ENCODE measurements at places on chromosomes 16 and 17.

DNA sequence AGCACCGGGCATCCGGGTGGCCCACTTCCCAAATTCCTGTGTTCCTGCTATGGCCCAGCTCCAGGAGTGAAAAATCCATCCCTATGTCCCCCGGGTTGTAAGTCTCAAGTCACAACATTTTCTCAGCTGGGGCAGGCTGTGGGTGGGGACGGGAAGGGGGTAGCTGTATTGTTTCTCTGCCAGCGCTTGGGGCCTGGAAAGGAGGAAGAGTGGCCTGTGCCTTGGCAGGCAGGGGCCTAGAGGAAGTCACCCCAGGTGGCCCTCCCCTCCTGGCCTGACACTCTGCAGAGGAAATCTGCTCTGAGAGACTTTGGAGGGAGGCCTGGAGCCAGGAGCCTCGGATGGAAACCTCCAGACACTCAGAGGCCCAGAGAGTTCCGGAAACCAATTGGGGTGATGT lies 10.6 kb upstream of the SCN4A start:
- no peak for DNase-seq

- DNase-seq = no peak
These were observed 7.6 kb downstream of the ABCA6 start for GRCh38 chr17:69134112-69134511.

GRCh38 chr17:4974115-4974670 lies 6.6 kb upstream of the SPAG7 start:
- no peak for DNase-seq

- DNase-seq = no peak
These were observed 161.0 kb downstream of the C16orf95 start for GRCh38 chr16:87156195-87156594.

- DNase-seq = no peak
These were observed 3.6 kb upstream of the LHX1 start for GRCh38 chr17:36933512-36934143.

DNA sequence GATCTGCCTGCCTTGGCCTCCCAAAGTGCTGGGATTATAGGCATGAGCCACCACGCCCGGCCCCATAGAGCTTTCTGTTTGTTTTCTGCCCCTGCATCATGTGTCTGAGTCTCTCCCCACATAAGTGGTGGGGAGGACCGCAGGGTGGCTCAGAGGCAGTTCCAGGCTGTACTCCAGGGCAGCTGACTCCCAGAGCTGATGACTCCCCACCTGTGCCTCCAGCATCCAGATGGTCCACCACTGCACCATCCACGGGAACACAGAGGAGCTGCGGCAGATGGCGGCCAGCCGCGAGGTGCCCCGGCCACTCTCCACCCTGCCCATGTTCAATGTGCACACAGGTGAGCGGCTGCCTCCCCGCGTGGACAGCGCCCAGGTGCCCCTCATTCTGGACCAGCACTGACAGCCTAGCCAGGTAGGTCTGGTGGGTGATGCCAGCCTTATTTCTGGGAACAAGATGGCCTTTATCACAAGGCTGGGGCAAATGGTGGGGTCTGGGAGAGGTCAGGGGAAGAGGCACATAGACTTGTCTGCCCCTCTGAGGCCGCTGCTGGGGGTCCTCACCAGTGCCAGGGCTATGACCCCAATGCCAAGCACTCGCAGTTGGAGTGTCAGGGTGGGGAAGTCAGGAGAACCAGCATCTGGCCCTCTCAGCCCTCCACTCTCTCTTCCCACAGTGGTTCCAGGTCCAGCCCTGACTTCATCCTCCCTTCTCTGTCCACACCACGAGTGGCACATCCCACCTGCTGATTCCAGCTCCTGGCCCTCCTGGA lies 9.4 kb downstream of the SGCA start:
- no peak for DNase-seq

DNA sequence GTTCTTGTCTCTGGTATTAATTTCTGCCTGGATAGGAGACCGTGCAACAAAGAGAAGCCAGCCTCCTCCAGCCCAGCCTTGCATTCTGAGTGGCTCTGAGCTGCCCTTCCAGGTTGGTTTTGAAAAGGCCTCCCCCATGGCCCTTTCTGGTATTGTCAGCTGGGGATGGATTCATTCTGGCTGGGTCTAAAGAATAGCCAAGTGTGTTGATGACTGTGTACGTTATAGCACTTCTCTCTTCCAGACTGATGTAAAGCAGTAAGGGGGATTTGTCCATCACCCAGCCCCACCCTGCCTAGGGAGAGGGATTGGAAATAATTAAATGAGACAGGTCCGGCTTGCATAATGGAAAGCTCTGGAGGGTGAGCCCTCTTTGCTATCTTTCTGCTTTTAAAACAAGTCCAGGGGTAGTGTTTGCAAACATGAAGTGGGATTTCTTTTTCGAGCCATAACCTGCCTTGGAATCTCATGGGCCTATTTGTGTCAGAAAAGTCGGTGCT lies 146.4 kb downstream of the MSI2 start:
- no peak for DNase-seq

DNA sequence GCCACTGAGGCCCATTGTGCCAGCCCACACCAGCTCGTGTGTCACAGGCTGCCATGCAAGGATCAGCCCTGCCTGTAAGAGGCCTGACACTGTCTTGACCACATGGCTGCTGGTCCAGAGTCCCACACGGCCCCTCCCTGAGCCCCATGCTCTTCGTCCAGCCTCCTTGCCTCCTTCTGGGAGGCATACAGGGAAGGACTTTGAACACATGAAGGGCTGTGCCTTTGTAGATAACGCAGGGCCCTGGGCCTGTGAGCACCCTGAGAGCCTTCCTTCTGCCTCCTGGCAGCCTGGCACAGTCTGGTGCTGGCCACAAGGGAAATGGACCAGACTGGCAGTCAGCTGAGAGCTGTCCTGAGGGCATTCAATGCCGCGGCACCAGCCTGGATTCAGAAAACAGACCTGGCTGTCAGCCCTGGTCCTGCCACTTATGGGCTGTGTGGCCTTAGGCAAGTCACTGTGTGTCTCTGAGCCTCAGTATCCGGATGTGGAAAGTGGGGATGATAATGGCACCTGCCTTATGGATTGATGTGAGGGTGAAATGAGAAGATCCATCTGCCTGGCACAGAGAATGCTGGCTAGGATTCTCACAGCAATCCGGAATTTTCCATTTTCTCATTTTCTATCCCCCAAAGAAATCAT lies 19.2 kb upstream of the SPNS2 start:
- no peak for DNase-seq

GRCh38 chr16:61926766-61927165 lies 109.5 kb downstream of the CDH8 start:
- no peak for DNase-seq

GRCh38 chr16:5036228-5037156 lies 2.8 kb upstream of the NAGPA start:
- no peak for DNase-seq

- no peak for DNase-seq
These were observed 54.2 kb downstream of the SREBF1 start for GRCh38 chr17:17782523-17783115.

DNA sequence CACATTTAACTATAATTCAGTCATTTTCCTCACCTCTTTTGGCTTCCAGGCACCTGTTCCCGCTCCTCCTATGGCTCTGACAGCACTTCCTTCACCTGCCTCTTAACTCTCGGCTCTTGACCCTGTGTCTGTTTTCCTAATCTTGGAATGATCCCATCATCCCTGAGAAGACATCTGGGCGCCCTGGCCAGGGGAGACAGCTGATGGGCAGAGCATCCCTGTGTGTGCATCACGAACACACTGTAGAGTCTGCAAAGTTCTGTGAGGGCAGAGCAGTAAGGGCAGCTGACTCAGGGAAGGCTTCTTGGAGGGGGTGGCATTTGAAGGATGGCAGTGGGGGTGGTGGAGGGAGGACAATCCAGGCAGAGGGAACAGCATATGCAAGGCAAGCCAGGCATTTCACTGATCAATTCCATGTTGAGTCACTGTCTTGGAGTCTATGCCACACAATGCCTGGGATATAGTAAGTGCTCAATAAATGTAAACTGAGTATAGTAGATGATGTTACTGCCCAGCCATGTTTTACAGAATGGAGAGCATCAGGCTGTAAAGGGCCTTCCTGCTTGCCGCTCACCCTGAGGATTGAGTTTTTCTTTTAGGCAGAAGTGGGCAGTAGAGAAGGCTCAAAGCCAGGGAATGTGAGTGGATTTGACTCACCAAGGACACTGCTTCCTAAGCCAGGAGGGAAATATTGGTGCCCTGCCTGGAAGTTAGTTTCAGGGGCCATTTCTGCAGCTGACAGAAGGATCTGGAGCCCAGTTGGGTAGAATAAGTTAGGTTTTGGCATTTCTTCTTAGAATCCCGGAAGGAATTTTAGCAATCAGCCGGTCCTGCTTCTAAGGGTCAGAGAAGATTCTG lies 5.8 kb upstream of the RAB11FIP4 start:
- DNase-seq = no peak

- DNase-seq = no peak
These were observed 120.2 kb downstream of the METRNL start for GRCh38 chr17:83199500-83200201.

DNA sequence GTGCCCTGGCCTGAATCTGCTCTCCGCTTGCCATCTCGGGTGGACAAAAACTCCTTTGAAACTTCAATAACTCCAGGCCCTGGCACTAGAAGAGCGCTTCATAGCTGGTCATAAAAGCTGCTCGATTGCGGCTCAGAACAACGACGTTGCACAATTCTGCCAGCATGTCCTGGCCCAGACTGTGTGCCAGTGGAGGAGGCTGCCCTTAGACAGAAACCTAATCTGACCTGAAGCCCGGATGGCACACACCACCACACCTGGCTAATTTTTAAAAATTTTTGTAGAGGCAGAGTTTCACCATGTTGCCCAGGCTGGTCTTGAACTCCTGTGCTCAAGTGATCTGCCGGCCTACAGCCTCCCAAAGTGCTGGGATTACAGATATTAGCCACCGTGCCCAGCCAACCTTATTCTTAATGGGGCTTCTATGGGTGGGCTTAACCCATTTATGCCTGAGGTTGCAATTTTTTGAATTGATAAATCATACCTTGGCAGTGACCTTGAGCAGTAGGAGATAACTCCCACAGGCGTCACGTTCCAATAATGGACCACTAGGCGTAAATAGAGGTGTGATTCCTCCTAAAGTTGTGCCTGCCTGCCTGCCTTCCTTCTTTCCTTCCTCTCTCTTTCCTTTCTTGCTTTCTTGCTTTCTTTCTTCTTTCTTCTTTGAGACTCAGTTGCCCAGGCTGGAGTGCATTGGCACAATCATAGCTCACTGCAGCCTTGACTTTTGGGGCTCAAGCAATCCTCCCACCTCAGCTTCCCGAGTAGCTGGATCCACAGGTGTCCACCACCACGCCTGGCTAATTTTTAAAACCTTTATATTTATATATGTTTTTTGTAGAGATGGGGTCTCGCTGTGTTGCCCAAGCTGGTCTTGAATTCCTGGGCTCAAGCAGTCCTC lies 1.1 kb upstream of the PPL start:
- DNase-seq = no peak

DNA sequence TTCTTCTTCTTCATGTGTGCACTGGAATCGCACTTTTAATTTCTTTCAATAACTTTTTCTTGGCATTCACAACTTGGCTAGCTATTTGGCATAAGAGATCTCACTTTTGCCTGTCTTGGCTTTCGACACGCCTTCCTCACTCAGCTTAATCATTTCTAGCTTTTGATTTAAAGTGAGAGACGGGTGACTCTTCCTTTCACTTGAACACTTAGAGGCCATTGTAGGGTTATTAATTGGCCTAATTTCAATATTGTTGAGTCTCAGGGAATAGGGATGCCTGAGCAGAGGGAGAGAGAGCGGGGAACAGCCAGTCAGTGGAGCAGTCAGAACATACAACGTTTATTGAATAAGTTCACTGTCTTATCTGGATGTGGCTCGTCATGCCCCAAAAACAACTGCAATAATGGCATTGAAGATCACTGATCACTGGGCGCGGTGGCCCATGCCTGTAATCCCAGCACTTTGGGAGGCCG lies 200.3 kb downstream of the SEC14L1 start:
- no peak for DNase-seq

DNA sequence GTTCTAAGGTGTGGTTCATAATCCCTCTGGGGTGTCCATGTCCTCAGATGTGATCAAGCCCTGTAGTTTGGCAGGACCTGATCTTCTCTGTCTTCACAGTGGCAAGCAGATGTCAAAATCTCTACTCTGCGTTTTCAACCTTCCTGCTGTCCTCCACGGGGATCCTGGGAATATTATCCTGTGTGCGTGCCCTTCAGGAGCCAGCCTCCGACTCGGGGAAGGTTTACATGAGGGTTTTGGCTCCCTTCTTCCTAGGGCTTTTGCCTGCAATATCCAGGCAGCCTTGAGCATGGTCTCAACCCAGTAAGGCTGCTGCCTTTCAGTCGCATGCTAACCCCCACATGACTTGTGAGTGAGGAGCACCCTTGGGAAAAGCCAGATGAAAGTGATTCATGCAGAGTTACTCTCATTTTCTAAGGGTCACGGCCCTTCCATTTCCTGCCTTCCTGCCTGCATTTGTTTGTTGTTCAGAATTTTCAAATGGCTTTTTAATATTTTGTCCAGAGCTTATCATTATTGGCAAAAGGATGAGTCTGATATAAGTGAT lies 202.2 kb upstream of the CHMP6 start:
- no peak for DNase-seq

GRCh38 chr16:82523815-82524214 lies 103.0 kb upstream of the CDH13 start:
- DNase-seq = no peak
